ENCODE measurements at places on chromosomes 7 and 10. TPM values are rescaled to one million over a fixed set of nuclear protein-coding genes. Genes with fewer than 3 reads are reported as not detected.

NDUFB2 gene
- 165 TPM for total RNA-seq

GPR146 gene
- 1.1 TPM for total RNA-seq

EN2 gene
- not detected for total RNA-seq

SFRP4 gene
- total RNA-seq = 0.03 TPM

ZNF853 gene
- 0.88 TPM for total RNA-seq

Data from HT1080 (cell line).